ENCODE measurements at places on chromosomes 11 and 22.
A peak's percentile ranks its signal among the peaks of the same experiment; 100 is the strongest.

- DNase-seq: peak; percentile 38
Observed at GRCh38 chr11:66418168-66418985, 2.5 kb upstream of the NPAS4 start.

- no peak for DNase-seq
Observed at GRCh38 chr22:33105501-33105911, 47.3 kb upstream of the SYN3 start.

DNA sequence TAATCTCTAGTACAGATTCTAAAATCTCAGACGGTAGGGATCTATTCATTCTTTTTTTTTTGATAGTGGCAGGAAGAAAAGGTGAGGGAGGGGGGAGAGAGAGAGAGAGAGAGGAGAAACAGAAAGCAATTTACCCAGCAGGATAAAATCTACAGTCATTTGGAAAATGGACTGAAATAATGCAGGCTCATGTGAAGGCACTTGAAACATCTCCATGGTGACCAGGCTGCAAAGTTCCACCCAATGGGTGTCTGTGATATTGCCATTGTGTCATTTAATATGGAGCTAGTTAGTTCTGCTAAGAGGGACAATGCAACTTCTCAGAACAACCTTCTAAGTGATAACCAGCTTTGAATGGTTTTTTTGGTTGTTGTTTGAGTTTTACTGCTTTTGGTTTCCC, 165.2 kb upstream of the RAG2 start:
- no peak for DNase-seq

- DNase-seq: no peak
Observed at GRCh38 chr22:11627436-11627797, 3900.6 kb upstream of the OR11H1 start.

DNA sequence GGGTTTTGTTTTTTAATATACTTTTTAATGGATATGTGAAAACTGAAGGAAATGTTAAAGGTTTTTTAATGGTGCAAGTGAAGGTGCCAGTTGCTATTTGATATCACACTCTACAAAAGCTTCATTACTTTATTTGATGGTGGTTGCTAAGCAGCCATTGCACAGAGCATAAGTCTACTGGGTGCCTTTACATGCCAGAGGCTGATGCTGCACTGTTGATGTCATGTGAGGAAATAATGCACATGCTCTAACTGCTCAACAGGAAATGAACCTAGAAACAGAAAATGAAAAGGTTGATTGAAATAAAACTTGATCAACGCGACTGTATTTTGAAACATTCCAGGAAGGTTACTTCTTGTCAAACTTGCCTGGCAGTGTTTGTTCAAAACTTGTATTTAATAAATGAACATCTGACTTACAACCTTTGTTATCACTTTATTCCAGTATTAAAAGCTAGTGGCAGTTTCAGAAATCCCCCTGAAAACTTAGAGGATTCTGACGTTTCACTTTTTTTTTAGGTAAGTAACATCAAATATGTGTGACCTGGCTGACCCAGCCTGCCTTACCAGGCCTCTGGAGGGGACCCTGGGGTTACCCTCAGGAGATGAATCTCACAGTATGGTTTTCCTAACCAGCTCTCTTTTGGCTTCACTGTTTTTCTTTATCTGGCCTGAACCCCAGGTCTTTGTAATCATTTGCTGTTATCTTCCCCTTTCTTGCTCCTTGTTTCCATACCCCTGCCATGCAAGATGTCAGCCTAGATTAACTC, 2.4 kb upstream of the ATP5MG start:
- DNase-seq: peak; percentile 60

DNA sequence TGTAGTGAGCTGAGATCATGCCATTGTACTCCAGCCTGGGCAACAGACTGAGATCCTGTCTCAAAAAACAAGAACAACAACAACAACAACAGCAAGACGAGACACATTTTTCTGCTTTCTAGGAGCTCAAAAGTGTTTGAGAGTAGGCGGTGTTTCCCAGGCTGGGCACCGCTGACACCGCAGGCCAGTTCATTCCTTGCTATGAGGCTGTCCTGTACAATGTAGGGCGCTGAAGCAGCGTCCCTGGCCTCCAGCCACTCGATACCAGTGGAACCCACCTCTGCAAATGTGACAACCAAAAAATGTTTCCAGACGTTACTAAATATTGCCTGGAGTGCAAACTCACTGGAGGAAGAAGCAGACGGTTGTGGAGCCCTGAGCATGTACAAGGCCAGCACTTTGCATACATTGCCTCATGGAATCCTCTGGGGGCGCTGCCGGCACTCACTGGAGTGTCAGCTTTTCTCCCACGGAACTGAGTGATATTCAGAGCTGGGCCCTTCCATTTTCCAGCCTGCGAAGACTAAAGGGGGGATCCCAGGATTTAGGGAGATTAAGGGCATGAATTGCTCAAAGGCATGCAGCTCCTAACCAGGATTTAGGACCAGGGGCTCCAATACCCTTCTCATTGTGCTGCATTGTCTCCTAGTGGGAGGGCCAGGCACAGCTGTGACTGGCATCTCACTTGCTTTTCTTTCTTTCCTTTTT, 5.8 kb upstream of the MIEF1 start:
- peak; percentile 35 for DNase-seq

GRCh38 chr11:11420191-11420898, 67.3 kb upstream of the CSNK2A3 start:
- DNase-seq: no peak

GRCh38 chr11:75325713-75326438, 25.6 kb downstream of the ARRB1 start:
- no peak for DNase-seq

GRCh38 chr11:125923012-125923579, 18.8 kb downstream of the DDX25 start:
- DNase-seq: peak; percentile 35

DNA sequence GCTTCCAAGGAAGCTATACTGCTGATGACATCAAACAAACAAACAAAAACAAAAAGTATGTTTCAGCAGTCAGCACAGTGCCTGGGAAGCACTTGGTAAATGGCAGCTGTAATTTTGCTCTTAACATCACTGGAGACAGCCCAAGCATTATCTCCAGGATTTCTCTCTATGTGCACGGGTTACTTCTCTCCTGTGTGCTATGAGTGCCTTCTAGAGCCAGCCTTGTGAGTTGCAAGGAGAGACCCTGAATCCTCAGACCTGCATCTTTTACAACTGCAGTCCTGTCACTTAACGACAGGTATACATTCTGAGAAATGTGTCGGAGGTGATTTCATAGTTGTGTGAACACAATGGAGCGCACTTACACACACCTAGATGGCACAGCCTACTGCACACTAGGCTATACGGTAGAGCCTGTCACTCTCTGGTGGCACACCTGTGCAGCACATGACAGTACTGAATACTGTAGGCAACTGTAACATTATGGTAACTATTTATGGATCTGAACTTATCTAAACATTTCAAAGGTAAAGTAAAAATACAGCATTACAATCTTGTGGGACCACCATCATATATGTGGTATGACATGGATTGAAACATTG, 662.5 kb upstream of the B3GAT1 start:
- no peak for DNase-seq

GRCh38 chr11:2847561-2847960, 38.0 kb downstream of the CDKN1C start:
- DNase-seq: no peak

DNA sequence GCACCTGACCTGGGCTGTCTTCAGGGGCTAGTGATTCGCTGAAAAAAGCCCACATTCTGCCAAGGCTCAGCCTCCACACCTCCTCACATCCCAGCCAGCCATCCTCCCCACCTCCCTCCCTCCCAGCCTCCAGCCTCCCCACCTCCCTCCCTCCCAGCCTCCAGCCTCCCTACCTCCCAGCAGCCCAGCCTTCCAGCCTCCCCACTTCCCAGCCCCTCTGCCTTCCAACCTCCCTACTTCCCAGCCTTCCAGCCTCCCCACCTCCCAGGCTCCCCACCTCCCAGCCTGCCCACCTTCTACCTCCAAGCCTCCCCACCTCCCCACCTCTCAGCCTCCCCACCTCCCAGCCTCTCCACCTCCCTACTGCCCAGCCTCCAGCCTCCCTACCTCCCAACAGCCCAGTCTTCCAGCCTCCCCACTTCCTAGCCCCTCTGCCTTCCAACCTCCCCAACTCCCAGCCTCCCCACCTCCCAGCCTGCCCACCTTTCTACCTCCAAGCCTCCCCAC, 33.7 kb upstream of the TH start:
- DNase-seq: no peak

DNA sequence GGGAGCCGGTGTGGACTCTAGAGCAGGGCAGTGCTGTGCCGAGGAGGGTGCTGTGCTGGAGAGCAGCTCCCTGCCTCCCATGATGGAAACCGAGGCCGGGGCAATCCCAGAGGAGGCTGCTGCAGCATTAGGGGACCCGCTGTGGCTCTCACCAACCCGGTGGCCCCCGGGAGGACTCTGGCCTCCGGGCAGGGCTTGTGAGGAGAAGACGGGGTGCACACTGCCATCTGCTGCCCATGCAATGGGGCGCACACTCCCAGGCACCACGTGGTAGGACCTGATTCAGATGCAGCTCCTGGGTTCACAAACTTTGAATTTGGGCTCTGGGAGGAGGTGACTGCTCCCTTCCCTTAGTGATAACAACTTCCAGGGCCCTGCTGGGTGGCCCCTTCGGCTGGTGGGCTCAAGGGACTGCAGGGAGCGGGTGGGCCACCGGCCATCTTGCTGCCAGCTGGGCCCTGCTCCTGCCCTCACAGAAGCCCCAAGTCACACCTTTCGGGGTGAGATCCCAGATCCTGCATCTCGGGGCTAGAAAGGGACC, 93.8 kb upstream of the FGF3 start:
- DNase-seq: no peak

GRCh38 chr22:40469181-40469580, 98.8 kb downstream of the SGSM3 start:
- no peak for DNase-seq

GRCh38 chr11:7892840-7893254, 38.2 kb downstream of the OR10A6 start:
- no peak for DNase-seq

GRCh38 chr11:106585061-106585460, 433.2 kb downstream of the GUCY1A2 start:
- DNase-seq: no peak

GRCh38 chr11:118438314-118438931, 2.1 kb downstream of the KMT2A start:
- peak; percentile 41 for DNase-seq

DNA sequence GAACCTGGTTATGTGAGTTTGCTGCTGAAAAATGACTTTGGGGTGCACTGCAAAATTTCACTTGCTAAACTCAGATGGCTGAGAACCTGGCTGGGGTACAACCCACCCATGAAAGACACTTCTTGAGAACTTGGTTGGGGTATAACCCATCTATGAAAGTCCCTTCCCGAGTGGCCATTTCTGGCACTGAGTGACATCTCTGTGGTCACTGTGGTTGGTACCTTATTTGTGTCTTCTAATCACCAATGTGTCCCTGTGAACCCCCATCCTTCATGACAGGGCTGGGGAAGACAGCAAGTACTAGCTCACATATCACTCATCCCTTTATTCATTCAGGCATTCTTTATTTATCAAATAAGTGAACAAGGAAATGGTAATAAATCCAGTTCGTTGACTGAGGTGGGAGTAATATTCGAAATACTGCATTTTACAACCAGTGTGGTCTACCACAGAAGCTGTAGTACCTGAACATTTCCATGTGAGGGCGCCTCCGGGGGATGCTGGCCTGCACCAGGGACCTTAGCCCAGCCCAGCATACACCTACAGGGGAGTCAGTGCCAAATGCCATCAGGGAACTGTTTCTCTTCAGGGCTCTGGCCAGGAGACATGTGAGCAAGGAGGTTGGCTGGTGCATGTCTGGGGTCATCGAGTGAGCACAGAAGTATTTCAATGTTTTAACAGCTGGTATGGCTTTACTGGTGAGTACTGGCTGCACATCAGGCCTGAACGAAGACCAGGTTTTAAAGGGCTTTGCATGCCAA, 122.1 kb downstream of the CSNK2A3 start:
- no peak for DNase-seq

GRCh38 chr11:86807360-86807759, 7.0 kb downstream of the PRSS23 start:
- no peak for DNase-seq

- no peak for DNase-seq
Observed at GRCh38 chr22:32961497-32961896, 96.7 kb downstream of the SYN3 start.

DNA sequence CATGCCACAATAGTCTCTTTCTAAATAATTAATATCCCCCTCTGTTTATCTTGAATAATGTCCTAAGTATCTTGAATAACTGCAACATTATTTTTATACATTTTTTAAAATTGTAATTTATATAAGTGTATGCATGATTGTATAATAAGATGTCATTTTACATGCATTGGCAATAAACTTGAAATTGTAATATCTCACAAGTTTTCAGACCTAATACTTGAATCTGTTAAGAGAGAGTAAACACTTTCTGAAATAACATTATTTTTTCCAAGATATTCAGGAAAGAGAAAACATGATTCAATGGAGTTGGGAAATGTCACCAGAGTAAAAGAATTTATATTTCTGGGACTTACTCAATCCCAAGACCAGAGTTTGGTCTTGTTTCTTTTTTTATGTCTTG, at the start of gene OR4D11:
Gene OR4D11, plus strand, starts transcription at position 301 of the 400 bp plus-strand sequence. Its CDS starts 0 bp downstream, at position 301.
- DNase-seq: no peak

- no peak for DNase-seq
Observed at GRCh38 chr11:62860835-62861563, 19.7 kb upstream of the SLC3A2 start.

DNA sequence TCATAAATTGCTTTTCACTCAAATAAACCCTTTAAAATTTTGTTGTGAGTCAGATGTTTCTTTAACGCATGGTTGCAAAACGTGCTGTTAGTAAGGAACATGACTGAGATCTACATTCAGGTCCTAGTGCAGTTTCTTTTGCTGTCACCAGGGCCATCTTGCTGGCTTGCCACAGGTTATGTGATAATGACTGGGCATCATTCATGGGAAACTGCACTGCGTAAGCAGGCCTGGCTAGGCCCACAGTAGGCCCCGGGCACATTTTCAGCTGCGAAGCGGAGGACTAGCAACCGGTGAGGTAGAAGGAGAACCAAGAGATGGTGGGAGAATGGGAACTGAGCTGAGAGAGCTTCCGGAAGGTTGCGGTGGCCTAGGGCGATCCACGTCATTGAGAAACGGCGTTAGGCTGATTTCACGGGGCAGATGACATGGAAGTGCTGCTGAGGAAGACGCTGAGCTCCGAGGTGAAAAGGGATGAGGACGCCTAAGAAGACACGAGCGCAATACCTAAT, 3.2 kb upstream of the KLHDC7B start:
- DNase-seq: no peak

- no peak for DNase-seq
Observed at GRCh38 chr22:44086271-44087088, 62.4 kb downstream of the PARVB start.

DNA sequence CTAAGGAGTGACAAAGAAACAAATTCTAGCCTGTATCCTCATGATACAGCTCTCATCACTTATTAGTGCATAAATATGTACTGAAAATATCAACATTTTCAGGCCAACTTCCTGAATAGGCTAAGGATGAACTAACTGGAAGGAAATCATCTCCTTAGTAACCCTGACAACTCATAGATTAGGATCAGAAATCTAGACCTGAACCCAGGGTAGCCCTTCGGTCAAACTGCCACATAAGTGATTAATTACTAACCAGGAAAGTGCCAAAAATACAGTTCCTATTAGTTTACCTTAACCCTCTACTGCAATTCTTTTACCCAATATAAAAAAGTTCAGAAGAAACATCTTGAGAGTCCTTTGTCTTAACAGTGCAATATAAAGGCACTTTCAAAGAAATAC, 40.0 kb downstream of the AMBRA1 start:
- no peak for DNase-seq

GRCh38 chr11:122659676-122660554, 4.4 kb downstream of the UBASH3B start:
- DNase-seq: no peak

GRCh38 chr11:130580891-130581492, 132.5 kb downstream of the ADAMTS15 start:
- no peak for DNase-seq

- no peak for DNase-seq
Observed at GRCh38 chr11:45248501-45249011, 37.6 kb downstream of the SYT13 start.
